NCI-H1417 (cell line): ENCODE measurements at places on chromosomes 5 and 9.

- no peak for DNase-seq
Observed at GRCh38 chr5:17317473-17317872, 100.0 kb downstream of the BASP1 start.

DNA sequence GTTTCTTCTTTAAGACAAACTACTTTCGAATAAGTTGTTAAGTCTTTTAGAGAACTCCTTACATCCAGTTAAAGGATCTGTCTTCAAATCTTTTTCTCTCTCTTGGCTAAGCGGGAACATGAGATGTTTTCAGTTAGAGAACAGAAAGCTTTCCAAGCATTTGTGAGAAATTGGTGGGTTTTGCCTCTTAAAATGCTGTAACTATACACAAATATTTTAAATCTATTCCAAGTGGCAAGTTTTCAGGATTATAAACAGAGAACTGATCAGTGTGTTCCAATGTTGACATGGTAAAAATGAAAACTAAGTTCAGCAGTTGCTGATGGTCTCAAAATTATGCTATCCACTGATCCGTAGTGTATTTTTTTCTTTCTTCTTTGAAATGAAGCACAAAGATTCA lies 100.4 kb downstream of the EBF1 start:
- no peak for DNase-seq

DNA sequence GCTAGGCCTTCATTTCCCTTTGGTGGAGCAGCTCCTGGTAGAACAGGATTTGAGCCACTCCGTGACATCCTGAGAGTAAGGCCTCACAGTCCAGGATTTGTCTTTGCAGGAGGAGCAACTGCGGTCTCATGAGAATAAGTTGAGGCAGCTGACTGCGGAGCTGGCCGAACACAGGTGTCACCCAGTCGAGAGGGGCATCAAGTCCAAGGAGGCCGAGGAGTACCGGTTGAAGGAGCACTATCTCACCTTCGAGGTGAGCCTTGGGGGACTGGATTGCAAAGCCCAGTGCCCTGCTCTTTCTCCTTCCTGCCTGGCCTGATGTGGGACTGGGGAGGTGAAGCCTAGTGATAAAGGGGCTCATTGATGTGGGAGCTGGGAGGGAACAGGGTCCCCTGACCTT lies 44.3 kb downstream of the PSD2 start:
- no peak for DNase-seq

DNA sequence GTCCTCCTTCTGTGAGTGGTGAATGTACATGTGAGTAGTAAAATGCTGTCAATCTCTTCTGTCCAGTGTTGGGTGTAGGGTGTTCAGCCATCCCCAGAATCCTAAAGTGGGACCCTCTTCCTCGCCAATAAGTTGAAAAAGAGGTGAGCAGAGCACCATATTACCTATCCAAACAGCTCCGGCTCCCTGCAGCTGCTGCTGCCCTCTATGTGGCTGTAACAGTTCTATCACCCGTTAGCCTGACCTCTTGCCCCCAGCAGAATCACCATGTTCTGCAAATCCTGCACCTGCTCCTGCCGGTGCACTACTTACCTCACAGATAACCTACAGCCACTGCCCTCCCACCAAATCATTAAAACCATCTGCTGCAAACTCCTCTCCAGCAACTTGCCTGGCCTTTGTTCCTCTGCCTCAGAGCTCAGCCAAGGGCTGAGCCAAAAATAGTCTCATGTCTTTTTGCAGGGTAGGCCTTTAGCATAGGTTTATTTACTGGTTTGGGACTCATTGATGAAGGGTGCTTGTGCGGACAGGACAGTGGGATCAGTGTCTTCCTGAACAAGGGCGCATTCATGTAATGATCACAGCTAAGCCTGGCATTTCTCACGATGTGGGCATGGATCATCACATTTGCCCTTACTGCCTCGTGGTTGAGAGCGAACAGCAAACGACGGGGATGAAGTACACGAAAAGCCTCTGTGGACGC lies 49.6 kb upstream of the CCL21 start:
- no peak for DNase-seq

- no peak for DNase-seq
Observed at GRCh38 chr9:122552812-122553211, at the start of gene OR1N2. Gene OR1N2 (plus strand): TSS chr9:122553112. CDS start chr9:122553212, 100 bp downstream.

DNA sequence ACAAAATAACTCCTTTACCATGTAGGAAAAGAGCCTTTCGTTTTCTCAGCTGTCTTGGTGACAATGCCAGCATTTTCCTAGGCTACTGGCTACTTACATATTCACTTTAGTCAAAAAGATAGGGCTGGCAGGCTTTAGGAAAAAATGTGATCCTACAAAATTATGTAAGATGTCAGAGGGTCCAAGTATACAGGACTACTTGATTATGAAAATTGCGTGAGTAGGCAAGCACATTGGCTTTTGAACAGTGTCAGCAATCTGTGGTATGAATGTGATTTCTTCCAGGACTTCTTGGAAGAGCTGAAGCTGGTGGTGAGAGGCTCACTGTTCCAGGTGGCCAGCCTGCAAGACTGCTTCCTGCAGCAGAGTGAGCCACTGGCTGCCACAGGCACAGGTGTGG lies 22.8 kb downstream of the THBS4 start:
- DNase-seq: no peak

DNA sequence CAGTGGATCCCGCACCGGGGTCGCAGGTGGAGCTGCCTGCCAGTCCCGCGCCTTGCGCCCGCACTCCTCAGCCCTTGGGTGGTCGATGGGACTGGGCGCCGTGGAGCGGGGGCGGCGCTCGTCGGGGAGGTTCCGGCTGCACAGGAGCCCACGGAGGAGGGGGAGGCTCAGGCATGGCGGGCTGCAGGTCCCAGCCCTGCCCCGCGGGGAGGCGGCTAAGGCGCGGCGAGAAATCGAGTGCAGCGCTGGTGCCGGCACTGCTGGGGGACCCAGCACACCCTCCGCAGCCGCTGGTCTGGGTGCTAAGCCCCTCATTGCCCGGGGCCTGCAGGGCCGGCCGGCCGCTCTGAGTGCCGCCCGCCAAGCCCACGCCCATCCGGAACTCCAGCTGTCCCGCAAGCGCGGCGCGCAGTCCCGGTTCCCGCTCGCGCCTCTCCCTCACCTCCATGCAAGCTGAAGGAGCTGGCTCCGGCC lies 120.6 kb upstream of the MEF2C start:
- no peak for DNase-seq

GRCh38 chr5:59180515-59180914 lies 597.6 kb downstream of the RAB3C start:
- DNase-seq: no peak

DNA sequence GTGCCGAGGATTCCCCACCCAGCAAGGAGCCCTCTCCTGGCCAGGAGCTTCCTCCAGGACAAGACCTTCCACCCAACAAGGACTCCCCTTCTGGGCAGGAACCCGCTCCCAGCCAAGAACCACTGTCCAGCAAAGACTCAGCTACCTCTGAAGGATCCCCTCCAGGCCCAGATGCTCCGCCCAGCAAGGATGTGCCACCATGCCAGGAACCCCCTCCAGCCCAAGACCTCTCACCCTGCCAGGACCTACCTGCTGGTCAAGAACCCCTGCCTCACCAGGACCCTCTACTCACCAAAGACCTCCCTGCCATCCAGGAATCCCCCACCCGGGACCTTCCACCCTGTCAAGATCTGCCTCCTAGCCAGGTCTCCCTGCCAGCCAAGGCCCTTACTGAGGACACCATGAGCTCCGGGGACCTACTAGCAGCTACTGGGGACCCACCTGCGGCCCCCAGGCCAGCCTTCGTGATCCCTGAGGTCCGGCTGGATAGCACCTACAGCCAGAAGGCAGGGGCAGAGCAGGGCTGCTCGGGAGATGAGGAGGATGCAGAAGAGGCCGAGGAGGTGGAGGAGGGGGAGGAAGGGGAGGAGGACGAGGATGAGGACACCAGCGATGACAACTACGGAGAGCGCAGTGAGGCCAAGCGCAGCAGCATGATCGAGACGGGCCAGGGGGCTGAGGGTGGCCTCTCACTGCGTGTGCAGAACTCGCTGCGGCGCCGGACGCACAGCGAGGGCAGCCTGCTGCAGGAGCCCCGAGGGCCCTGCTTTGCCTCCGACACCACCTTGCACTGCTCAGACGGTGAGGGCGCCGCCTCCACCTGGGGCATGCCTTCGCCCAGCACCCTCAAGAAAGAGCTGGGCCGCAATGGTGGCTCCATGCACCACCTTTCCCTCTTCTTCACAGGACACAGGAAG lies 120.2 kb downstream of the RGS3 start:
- DNase-seq: no peak

DNA sequence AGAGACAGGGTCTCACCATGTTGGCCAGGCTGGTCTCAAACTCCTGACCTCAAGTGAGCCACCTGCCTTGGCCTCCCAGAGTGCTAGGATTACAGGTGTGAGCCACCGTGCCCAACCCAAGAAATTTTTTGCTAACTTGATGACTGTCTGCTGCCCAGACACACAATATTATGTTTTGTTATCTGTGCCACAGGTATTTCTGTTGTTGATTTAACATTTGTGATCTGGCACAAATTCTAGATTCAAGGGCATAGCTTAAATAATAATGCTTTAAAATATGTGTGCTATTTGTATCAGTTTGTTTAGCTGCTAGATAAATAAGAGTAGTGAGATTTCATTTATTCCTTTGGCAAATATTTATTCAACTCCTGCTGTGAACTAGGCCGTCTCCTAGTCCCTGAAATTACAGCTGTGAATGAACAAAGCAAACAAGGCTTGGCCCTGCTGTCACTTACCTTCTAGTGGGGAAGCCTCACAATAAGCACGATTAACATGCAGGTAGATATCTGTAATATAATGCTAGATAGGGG lies 35.3 kb downstream of the GAPVD1 start:
- peak; percentile 79 for DNase-seq
